ENCODE measurements at places on chromosomes 4 and X. TPM values are rescaled to one million over a fixed set of nuclear protein-coding genes. Genes with fewer than 3 reads are reported as not detected.

- no peak for DNase-seq
Observed at GRCh38 chrX:39667736-39668482, 429.8 kb downstream of the BCOR start.

The CBLL2 gene
- not detected for total RNA-seq

DNA sequence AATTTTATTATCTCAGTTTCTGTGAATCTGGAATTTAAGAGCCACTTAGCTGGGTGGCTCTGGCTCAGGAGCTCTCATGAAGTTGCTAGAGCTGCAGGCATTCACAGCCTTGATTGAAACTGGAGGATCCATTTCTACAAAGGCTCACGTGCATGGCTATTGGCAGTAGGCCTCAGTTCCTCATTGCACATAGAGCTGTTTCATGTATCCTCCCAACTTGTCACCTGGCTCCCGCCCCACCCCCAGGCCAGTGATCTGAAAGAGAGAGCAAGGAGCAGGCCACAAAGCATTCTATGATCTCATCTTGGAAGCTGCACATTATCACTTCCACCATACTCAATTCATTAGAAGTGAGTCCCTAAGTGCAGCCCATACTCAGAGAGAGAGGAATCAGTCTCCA, 18.5 kb upstream of the AP1AR start:
- no peak for DNase-seq

The TEX13B gene
- total RNA-seq, result not detected

DNA sequence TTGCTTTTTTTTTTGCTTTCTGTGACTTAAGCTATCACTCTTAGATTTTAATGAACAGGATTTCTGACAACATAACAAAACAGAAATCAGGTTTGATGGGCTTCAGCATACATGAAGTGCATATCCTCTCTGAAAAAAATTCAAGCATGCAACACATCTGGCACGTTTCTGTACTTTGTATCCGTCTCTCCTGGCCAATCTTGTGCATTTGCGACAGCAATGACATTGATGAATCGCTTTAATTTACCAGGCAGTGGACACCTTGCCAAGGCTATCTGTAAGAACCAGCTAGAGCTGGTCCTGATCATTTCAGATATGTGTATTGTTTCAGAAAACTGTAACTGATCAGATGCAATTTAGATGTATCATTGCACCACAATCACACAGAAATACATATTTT, 93.3 kb downstream of the CCSER1 start:
- no peak for DNase-seq

GRCh38 chr4:113290666-113291065, 241.2 kb downstream of the ANK2 start:
- no peak for DNase-seq

- no peak for DNase-seq
Observed at GRCh38 chr4:86916392-86916791, 18.4 kb upstream of the AFF1 start.

DNA sequence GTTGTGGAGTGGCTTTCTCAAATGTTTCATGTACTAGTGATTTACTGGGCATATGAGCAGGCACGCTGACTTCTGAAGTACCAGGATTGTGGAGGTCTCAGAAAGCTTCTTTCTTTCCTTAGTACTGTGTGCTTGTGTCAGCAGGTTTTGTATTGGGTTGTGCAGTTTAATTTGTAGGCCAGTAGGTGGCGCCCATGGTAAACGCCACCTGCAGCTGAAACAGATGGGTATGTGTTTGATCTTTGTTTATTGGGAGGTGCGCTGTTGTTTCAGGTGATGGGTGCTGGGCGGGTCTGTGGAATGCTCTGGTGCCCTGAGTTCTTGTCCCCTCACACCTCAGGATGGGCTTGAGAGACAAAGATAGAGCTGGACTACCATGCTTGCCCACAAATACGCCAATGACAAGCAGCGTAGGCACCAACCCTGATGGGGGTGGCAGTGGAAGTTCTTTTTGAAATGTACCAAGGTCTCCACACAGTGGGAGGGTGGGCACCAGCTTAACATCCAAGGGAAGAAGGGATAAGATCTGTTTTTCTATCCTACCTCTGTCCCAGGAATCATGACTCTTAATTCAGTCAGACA, 141.5 kb downstream of the RPS6KA6 start:
- peak; percentile 19 for DNase-seq

- no peak for DNase-seq
Observed at GRCh38 chrX:45063319-45064095, 137.2 kb downstream of the DIPK2B start.

The SSX4B gene
- not detected for total RNA-seq

GRCh38 chr4:36214735-36215485, 29.4 kb downstream of the ARAP2 start:
- no peak for DNase-seq

- DNase-seq, result peak; percentile 94
Observed at GRCh38 chr4:24850674-24851073, 55.3 kb downstream of the SOD3 start.

- no peak for DNase-seq
Observed at GRCh38 chrX:53768451-53768850, 81.9 kb upstream of the HUWE1 start.

The PAGE1 gene
- total RNA-seq, result not detected

The GPRIN3 gene
- total RNA-seq, result 0.49 TPM

- DNase-seq, result peak; percentile 20
Observed at GRCh38 chrX:48703642-48704481, 7.3 kb downstream of the SUV39H1 start.

- no peak for DNase-seq
Observed at GRCh38 chr4:17701138-17701839, 80.1 kb downstream of the FAM184B start.

DNA sequence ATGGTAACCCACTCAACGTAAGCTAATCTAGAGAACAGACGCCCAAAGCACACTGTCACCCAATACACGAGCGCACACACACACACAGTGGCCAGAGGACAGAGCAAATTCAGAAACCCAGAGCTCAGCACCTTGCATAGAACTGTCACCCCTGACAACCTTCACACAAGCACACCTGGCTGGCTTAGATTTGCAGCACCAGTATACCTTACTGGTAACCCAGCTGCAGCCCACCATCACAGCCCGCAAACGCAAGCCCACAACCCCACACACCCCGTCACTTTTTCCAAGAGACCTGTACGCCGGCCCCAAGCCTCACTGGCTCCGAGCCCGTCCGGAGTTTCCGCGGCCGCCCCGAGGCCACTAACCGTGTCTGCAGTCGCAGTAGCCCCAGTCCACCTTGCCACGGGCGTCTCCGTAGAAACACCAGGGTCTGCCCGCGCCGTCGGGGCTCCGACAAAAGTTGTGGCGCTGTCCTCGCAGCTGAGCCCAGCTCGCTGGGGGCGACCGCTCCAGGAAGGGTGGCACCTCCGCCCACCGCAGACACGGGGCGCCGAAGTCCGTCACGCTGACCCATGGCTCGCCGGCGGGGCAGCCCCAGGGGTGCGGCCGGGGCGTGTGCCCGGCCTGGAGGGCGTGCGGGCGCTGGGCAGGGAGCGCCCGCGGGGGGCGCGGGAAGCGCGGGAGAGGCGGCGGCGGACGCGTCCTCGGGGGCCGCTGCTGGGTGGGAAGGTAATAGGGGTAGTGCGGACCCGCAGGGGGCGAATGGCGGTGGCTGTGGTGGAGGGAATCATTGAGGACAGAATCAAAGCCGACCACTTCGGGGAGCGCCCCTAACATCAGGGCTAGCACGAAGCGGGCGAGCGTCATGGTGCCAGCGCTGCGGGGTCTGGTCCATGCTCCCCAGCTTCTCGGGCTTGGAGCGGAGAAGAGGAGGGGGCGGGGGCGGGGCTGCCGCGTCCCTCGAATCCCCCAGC, 664 bp downstream of the PRSS12 start:
- DNase-seq, result peak; percentile 47

DNA sequence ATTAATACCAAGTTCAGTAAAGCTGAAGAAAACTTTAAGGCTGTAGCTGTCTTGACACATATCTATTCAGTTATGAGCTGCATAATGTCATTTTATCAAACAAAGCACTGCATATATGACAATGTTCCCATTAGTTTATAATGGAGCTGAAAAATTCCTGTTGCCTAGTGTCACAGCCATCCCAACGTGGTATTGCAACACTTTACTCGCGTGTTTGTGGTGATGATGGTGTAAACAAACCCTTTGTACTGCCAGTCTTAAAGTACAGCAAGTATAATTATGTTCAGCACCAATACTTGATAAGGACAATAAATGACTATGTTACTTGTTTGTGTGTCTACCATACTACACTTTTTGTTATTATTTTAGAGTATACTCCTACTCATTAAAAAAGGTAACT, 1415.6 kb upstream of the PCDH7 start:
- DNase-seq, result no peak
